Adipocyte (in vitro differentiated cells): ENCODE measurements at places on chromosomes 4 and X.

DNA sequence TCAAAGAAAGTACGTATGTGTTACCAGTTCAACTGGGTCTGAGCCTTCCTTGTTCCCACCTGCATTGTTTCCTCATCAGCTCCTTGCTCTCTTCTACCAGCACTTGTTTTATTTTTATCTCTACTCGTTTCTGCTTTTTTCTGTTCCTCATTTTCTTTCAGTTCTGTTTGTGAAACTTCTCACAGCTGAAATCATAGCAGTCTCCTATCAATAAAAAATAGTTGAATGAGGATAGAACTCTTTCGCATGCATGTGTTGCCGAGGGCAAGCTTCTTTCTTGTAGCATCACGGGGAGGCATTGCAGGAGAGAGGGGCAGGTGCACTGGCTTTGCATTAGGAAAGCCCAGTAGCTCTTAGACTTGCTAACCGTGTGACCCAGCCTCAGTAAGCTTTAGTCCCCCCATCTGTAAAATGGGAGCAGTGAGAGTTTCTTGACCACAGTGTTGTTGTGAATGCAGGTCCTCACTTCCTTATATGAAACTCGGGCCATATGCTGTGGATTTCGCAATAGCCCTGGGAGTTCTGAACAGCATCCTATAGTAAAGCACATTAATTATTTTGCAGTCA, 24.7 kb downstream of the OFD1 start:
- no peak for DNase-seq

DNA sequence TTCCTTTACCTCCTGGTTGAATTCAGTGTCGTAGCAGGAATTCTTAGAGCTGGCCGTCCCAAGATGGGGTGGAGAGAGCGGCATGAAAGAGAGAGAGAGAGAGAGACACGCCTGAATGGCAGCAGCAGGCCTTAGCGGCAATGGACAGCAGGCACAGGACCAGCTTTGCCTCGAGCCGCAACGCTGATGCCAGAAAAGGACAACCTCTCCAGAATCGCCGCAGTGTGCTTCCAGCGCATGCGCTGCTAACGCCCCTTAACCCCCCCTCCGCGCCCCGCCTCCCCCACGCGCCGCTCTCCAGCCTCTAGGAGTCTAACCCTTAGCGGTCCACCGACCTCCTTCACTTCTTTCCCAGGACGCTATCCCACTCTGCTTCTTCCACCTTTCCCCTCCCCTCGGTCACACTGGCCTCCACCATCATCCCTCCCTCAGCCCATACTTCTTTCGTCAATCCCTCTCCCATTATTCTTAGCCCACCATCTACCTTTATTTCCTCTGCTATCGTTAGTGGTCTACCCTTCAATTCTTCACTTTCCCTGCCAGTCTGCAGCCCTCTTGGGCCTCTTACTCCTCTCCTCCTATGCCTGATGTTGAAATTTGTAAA, 10.5 kb upstream of the ZCCHC13 start:
- peak; percentile 85 for DNase-seq

DNA sequence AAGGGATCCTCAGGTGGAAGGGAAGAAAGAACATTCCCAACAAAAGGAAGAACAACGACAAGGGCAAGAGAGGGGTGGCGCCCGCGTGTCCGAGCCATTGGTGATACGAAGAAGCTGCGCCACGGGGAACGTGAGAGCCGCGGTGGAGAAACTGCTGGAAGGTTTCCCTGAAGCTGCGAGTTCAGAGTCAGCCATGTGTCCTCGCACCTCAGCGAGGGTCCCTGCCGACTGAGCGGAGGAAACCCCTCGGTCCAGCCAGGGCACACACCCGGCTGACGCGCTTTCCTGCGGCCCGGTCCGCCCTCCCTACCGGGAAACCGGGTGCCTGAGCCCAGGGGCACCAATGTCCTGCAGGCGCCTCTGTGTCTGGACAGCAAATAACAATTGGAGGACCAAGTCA, 18.0 kb downstream of the IRF2 start:
- no peak for DNase-seq

GRCh38 chrX:150581093-150581775, 12.8 kb downstream of the MTM1 start:
- DNase-seq: peak; percentile 63

DNA sequence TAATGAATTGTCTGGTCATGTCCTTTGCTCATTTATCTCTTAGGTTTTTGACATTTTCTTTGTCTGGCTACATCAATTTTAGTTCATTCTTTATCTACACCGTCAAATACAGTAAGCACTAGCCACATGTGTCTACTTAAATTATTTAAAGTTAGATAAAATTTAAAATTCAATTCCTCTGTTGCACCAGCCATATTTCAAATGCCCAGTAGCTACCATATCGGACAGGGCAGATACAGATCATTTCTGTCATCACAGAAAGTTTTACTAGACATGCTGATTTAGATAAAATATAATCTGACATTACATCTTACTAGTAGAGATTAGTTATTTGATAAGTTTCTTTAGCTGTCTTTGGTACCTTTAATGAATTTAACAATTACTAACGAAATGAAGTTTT, 61.1 kb downstream of the WDR19 start:
- no peak for DNase-seq

- peak; percentile 93 for DNase-seq
Observed at GRCh38 chr4:52861879-52862616, at the start of gene RASL11B. TSS of gene RASL11B (plus strand) at chr4:52862317. CDS start at chr4:52862508, 191 bp downstream.

DNA sequence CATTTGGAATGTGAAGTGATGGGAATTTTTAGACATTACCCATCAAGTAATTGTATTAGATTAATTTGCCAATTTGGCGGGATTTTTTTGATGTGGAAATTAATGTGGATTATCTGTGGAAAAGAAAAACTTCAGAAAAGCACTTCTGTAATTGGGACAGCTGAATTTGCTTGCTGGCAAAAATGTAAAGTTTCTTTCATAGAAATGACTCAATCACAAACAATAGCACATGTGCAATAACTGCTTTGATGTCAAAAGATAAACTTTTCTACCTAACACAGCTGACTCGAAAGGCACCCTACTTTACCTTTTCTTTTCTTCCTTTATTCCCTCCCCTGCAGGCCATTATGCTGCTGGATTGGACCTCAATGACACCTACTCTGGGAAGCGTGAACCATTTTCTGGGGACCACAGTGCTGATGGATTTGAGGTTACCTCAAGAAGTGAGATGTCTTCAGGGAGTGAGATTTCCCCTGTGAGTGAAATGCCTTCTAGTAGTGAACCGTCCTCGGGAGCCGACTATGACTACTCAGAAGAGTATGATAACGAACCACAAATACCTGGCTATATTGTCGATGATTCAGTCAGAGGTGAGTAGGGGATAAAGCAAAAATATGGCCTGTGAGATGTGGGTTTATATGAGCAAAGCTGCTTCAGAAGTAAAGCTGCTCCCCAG, 1.4 kb downstream of the AREG start:
- DNase-seq: no peak

DNA sequence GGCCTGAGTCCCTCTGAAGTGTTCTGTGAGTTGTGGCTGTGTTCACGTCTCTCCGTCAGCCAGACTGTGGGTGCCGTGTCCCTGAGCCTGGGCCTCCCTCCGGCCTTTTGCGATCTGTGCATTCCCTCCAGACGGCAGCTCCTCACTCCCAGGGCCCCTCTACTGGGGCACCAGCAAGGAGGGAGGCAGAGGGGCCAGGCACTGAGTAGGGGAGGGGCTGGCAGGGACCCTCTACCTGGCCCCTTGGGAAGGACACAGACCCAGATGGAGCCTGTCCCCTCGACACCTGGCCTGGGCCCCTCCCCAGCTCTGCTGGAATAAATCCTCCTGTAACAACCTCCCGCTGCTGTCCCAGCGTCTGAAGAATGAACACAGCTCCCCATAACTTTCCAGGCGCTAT, 110.0 kb upstream of the NKX1-1 start:
- no peak for DNase-seq

- no peak for DNase-seq
Observed at GRCh38 chr4:14835288-14835687, 167.0 kb upstream of the CPEB2 start.

DNA sequence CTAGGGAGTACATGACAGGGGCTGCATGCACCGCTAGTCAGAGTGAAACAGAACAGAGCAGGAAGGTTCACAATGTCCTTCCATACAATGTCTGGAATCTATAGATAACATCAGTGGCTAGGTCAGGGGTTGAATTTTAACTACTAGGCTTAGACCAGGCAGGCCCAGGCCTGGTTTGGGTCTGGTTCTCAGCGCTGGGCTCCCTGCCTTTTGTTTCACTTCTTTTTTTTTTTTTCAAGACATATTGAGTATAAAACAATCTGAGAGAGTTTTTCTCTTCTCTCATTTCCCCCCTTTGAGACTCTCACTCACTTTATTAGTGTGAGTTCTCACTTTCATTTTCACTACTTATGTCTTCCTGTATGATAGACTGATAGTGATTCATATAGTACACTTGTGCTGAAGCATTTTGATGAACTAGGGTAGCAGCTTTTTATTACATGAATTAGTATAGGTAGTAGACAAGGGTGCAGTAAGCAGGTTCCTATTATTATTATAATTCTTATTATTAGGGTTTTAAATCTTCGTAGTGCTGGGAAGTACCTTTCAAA, 120.0 kb upstream of the ZDHHC15 start:
- no peak for DNase-seq

DNA sequence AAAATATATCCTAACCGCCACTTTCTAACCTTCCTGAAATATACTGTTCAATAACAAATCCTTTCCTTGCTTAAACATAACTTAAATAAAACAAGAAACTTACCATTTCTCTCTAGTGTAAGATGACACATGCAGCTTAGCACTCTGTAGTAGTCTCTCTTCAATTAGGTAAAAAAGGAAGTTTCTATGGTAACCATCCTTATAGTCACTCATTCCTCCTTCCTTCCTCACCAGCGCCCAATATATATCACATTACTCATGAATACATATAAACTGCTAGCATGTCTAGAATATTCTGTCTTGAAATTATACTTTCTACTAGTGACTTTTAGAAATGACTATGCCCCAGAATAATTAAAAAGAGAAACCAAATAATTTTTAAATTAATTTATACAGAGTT, 112.2 kb downstream of the SNCA start:
- peak; percentile 71 for DNase-seq

GRCh38 chrX:129792586-129793291, 13.0 kb downstream of the SASH3 start:
- DNase-seq: no peak

DNA sequence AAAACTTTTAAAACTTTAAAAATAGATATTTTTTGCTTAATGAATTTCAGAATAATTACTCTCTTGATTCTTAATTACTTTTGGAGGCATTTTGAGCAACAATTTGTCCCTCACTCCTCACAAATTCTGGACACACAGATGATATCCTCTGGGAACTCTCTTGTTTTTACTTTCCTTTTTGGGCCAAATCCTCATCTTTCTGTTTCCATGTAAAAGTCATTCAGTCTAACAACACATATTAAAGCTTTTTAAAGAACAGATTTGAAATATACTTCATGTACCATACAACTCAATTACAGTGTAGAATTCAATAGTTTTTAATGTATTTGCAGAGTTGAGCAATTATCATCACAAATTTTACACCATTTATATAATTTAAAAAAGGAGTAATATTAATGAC, 983.1 kb downstream of the STIM2 start:
- DNase-seq: no peak

GRCh38 chrX:50114113-50114512, 86.7 kb downstream of the AKAP4 start:
- DNase-seq: no peak

- DNase-seq: no peak
Observed at GRCh38 chr4:93894995-93895394, 66.4 kb downstream of the ATOH1 start.

GRCh38 chr4:79913581-79913980, 159.4 kb downstream of the ANTXR2 start:
- peak; percentile 29 for DNase-seq

- DNase-seq: no peak
Observed at GRCh38 chr4:36884151-36884550, 360.4 kb upstream of the NWD2 start.

GRCh38 chrX:63471004-63471403, 119.9 kb upstream of the SPIN4 start:
- no peak for DNase-seq

- DNase-seq: no peak
Observed at GRCh38 chrX:13147733-13148132, 103.3 kb upstream of the FAM9C start.

- DNase-seq: no peak
Observed at GRCh38 chr4:155565776-155566175, 100.9 kb upstream of the GUCY1A1 start.

GRCh38 chrX:106007815-106008214, 30.7 kb downstream of the SERPINA7 start:
- no peak for DNase-seq

DNA sequence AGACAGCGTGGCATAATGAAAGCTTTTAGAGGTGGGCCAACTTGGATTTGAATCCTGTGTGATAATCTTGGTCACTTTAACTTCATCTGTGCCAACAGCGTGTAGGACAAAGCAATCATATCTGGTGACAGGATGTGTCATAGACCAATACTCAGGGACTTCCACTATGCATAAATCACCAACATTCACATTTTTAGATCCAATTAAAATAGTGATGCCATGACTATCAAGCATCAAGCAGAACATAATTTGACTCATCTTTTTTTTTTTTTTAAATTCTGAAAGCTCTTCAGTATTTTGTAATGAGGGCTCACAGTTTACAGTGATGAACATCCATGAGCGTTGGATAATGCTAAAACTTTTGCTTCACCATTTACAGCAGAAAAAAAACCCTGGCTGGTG, 27.3 kb upstream of the RAPGEF2 start:
- peak; percentile 21 for DNase-seq

DNA sequence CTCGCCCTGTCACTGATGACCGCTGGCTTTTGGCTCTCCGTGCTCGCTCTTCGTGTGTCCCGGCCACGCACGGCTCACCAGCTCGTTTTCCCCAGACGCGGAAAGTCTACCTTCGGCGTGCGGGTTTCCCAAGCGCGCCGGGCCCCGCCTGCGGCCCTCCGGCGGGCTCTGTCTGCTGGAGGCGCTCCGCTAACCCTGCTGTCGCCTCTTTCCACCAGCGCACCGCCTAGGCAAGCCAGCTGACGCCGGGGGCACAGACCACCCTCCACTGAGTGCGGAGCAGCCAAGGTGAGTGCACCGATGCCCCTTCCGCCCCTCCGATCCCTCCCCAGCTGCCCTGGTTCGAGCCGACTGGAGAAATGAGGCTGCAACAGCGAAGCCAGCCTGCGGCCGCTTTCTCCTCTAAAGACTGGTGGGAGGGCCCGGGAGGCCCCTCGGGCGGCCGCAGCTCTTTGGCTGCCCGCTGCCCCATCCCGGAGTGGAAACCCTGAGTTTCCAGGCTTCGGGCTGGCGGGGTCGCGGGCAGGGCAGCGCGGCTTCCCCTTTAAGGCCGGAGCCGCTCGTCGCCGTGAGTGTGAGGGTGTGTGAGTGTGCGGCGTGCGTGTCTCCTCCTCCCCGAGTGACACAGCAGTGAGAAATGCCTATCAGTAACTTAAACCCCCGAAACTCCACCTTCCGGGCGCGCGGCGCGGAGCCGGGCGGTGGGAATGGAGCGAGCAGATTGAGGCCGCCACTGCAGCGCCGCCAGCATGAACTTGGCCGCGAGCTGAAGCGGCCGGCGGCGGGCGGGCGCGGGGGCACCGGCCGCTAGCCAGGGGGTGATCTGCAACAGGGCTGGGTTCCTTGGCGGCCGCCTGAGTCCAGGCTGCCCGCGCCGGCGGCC, at the start of gene MAMLD1:
MAMLD1 (plus strand) TSS at position 719 of the 883 bp plus-strand sequence. CDS start 82,200 bp downstream, outside the sequence.
- peak; percentile 83 for DNase-seq
